ENCODE measurements at places on chromosomes 6 and 20. TPM values are rescaled to one million over a fixed set of nuclear protein-coding genes. Genes with fewer than 3 reads are reported as not detected.

Gene SIRPD
- total RNA-seq: not detected

Gene C6orf132
- total RNA-seq: 10.5 TPM

Gene RGS17
- total RNA-seq: 1.3 TPM

Gene TCP11
- total RNA-seq: not detected

Gene MPIG6B
- total RNA-seq: not detected

Gene PAX1
- not detected for total RNA-seq
